ENCODE measurements at places on chromosomes 2 and 18.

GRCh38 chr2:71757351-71757750, 304.0 kb downstream of the DYSF start:
- no peak for DNase-seq

DNA sequence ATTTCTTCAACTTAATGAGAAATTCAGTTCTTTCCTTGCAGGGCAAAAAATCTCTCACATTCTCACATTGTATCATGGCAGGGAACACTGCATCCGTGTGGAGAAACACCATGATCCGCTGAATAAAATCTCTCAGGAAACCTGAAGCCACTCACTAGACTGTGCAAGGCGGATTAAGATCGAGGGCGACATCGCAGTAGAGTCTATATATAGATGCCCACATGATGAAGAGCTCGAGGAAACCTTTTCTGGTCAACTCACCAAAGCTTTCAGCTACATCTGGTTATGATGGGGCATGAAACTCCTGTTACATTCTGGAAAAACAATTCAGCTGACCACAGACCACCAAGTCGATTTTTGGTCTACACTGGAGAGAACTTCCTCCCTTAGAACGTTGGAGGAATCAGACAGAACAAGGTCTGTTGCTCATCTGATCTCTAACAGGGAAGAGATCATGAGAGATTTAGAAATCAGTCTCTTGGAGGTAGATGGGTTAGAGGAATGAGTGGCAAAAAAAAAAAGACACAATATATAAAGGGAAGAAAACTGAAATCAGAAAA, 162.9 kb upstream of the ZNF516 start:
- no peak for DNase-seq

- no peak for DNase-seq
Observed at GRCh38 chr2:239500574-239501550, 100.0 kb upstream of the HDAC4 start.

DNA sequence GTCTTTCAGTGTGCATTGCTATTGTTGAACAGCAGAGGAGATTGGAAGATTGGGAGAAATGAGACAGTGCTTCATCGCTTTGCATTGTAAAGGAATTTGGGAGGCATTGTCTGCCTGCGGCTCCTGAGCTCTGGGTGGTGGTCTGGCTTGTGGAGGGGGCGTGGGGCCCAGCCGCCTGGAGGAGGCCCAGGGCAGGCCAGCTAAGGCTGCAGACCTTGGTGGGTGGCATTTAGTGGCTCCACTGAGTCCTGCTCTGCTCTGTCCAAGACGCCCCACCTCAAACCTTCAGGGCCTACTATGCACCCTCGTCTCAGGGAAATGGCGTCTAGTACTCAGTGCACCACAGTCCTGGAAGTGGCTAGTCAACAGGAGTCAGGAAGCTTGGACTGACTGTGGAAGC, 5.7 kb upstream of the HS1BP3 start:
- DNase-seq: no peak

DNA sequence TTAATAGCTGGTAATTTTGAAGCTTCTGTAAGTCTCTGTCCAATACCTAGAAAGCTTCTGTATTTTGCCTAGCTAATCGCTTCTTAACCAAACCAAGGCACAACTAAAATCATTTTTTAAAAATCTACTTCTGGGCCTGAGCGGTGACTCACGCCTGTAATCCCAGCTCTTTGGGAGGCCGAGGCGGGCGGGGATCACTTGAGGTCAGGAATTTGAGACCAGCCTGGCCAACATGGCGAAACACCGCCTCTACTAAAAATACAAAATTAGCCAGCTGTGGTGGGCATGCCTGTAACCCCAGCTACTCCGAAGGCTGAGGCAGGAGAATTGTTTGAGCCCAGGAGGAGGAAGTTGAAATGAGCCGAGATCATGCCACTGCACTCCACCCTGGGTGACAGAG, 148.6 kb upstream of the FIGN start:
- DNase-seq: no peak
